ENCODE measurements at places on chromosomes 3 and 15. TPM values are rescaled to one million over a fixed set of nuclear protein-coding genes. Genes with fewer than 3 reads are reported as not detected.

TF gene
- not detected for total RNA-seq

PRTG gene
- 2.9 TPM for total RNA-seq

GPX1 gene
- 247 TPM for total RNA-seq

LMAN1L gene
- not detected for total RNA-seq

RPP14 gene
- total RNA-seq: 16.3 TPM

GAP43 gene
- total RNA-seq: not detected

MFN1 gene
- 40.8 TPM for total RNA-seq

ST6GAL1 gene
- total RNA-seq: 5.6 TPM

SLC24A5 gene
- not detected for total RNA-seq

ADIPOQ gene
- total RNA-seq: not detected

DYNLT2B gene
- 15.4 TPM for total RNA-seq

GREM1 gene
- 30.7 TPM for total RNA-seq

ISLR2 gene
- total RNA-seq: not detected

SLC22A14 gene
- not detected for total RNA-seq

GOLGA8K gene
- total RNA-seq: not detected

HAUS2 gene
- total RNA-seq: 20.0 TPM

GRK7 gene
- total RNA-seq: not detected

VGLL3 gene
- total RNA-seq: 11.7 TPM

FBXO22 gene
- 74.1 TPM for total RNA-seq

CCDC39 gene
- not detected for total RNA-seq

ZNF501 gene
- 1.2 TPM for total RNA-seq

SEMA3B gene
- total RNA-seq: 13.4 TPM

RTP1 gene
- not detected for total RNA-seq

KLF15 gene
- 0.26 TPM for total RNA-seq

TMPRSS7 gene
- total RNA-seq: not detected

DYNC1LI1 gene
- 50.6 TPM for total RNA-seq

CILP gene
- total RNA-seq: not detected

SOX2 gene
- not detected for total RNA-seq

LRRC3B gene
- total RNA-seq: not detected

LEKR1 gene
- 1.6 TPM for total RNA-seq

CCDC33 gene
- not detected for total RNA-seq

FBXO40 gene
- not detected for total RNA-seq

ANKRD63 gene
- total RNA-seq: not detected

SEMA5B gene
- not detected for total RNA-seq

RNU6-1 gene
- total RNA-seq: not detected

ACTC1 gene
- total RNA-seq: not detected

GOLGA8H gene
- 0.13 TPM for total RNA-seq

CLDN18 gene
- not detected for total RNA-seq

PIK3CB gene
- 45.6 TPM for total RNA-seq

PCOLCE2 gene
- total RNA-seq: 205 TPM

GPR62 gene
- total RNA-seq: not detected

SNTN gene
- not detected for total RNA-seq

PLA2G4E gene
- not detected for total RNA-seq

MYO1E gene
- 45.1 TPM for total RNA-seq

CTXND1 gene
- not detected for total RNA-seq

All from MG63 (cell line).